ENCODE measurements at places on chromosomes 13 and 19.

DNA sequence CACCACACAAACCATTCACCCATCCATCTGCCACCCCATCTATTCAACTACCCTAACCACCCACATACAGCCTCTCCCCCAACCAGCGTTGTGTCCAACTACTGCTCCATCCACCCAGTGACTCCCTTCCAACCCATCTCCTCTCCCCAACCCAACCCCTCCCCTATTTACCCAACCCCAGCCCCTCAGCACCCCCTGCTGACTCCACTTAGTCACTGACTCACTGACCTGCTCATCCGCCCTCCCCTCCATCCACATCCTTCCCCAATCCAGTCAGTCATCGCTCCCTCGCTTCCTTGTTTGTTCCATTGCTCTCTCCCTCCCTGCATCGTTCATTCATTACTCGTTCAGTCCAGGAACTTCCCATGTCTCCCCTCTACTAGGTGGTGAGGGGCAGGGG is 39.2 kb downstream of the KCNC3 start:
- no peak for DNase-seq

GRCh38 chr19:2461751-2462634 is 5.2 kb upstream of the LMNB2 start:
- DNase-seq, result no peak

- DNase-seq, result no peak
Measured at GRCh38 chr13:31674051-31674450, 65.3 kb upstream of the RXFP2 start.

- no peak for DNase-seq
Measured at GRCh38 chr13:96662036-96662435, 332.2 kb downstream of the OXGR1 start.

- DNase-seq, result no peak
Measured at GRCh38 chr19:485583-486236, 10.6 kb upstream of the MADCAM1 start.

DNA sequence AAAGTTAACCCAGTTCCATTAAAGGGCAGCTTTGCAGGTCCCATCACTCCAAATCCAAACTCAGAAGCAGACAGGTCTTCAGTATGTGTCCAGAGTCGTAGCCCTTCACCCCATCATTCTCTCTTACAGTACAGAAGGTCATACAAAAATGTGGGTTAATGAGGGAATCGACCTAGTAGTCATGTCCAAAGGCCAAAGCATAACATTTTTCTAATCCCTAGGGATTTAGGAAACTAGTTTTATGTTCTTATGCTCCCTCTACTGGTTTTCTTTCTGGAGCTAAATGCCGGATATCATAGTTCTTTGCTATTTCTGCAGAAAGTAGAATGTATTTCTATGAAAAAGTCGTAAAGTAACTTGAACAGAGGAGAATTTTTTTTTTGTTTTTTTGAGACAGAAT is 72.2 kb downstream of the DHRS12 start:
- no peak for DNase-seq

DNA sequence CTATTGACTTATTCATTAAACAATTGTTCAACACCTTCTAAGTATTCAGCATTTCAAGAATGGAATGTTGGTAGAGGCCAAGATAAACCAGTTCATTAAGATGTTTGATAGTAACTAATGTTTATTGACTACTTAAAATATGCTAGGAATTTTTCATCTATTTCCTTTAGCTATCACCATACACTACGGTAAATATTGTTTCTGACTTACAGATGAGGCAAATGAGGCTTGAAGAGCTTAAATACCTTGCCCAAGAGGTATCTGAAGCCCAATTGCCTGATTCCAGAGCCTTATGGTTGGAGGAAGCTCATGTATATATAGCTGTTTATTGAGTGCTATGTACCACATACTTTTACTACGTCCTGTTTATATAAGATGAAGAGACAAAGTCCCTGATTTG is 286.2 kb downstream of the NDFIP2 start:
- no peak for DNase-seq
